ENCODE measurements at places on chromosomes 5 and 9. TPM values are rescaled to one million over a fixed set of nuclear protein-coding genes. Genes with fewer than 3 reads are reported as not detected.

GRCh38 chr9:118786877-118787276 lies 582.4 kb downstream of the BRINP1 start:
- no peak for DNase-seq

Gene SLC4A9
- total RNA-seq, result 0.32 TPM

- DNase-seq, result no peak
Observed at GRCh38 chr9:77983320-77983662, 48.3 kb downstream of the GNAQ start.

Gene BARX1
- total RNA-seq, result not detected

- no peak for DNase-seq
Observed at GRCh38 chr5:170357955-170358444, 31.2 kb downstream of the KCNMB1 start.
